Lung microvascular endothelial cell (primary cell): ENCODE measurements at places on chromosomes 5 and 9.
A peak's percentile ranks its signal among the peaks of the same experiment; 100 is the strongest.

DNA sequence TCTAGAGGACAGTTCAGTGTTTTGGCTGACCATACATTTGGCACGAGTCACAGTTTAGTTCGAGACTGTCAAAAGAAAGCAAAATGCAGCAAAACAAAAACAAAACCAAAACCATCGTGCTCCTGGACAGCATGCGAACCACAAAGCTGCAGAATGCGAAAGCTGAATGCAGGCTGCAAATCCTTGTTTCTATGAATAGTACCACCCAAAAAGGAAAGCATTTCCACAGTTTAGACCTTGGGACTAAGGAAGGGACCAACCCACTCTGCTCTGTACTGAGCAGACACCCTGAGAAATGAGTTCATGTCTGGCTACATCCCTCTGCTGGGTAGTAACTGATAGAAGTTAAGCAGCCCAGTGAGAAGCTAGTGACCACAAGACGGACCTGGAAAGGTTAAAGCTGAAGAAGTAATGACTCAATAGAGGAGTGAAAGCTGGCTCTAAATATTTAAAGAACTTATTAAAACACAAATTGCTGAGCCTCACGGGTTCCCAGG lies 3.9 kb downstream of the GCNT4 start:
- DNase-seq, result no peak

DNA sequence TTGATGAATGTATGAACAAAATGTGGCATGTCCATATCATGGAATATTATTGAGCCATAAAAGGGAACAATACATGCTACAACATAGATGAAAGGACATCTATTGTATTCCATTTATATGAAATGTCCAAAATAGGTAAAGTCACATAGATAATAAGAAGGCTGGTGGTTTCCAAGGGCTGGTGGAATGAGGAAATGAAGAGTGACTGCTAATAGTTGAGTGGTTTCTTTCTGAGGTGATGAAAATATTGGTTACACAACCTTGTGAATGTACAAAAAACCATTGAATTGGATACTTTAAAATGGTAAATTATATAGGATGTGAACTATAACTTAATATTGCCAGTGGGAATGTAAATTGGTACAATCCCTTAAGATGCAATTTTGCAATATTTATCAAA lies 5.2 kb downstream of the ARSB start:
- DNase-seq, result no peak

- peak; percentile 35 for DNase-seq
Measured at GRCh38 chr9:14256588-14256987, 57.4 kb downstream of the NFIB start.

DNA sequence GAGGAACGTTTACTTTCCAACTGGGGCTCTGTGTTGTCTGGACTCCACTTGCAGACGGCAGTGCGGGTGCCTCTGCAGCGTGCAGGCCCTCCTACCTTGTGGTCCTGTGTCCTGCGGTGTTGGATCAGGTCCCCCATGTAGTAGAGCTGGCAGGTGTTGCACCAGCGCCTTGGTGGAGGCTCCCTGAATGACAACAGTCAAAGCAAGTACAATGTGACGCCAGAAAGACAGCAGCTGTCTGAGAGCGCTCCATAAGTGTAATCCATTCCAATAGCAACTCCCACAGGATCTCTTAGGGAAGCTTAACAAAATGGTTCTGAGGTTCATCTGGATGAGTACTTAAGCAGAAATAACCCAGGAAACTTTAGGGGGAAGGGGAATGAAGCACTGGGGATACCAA lies 9.9 kb downstream of the BBLN start:
- no peak for DNase-seq

DNA sequence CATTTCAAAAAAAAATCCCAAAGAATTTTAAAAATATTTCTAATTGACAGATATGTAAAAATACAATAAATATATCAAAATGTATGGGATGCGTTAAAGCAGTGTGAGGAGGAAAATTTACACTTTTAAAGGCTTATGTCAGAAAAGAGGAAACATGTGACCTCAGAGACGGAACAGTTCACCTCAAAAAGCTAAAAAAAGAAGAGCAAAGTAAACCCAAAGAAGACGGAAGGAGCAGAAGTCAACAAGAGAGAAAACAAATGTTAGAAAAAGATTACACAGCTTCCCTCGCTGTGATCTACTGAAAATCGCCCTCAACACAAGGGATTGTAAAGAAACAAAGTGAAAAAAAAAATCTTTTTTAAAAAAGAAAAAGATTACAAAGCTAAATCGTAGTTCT lies 186.9 kb downstream of the AUH start:
- no peak for DNase-seq

GRCh38 chr5:42991404-42992087 lies 48.6 kb downstream of the ANXA2R start:
- peak; percentile 62 for DNase-seq

GRCh38 chr5:10452768-10453331 lies 11.2 kb downstream of the ROPN1L start:
- DNase-seq, result peak; percentile 94

DNA sequence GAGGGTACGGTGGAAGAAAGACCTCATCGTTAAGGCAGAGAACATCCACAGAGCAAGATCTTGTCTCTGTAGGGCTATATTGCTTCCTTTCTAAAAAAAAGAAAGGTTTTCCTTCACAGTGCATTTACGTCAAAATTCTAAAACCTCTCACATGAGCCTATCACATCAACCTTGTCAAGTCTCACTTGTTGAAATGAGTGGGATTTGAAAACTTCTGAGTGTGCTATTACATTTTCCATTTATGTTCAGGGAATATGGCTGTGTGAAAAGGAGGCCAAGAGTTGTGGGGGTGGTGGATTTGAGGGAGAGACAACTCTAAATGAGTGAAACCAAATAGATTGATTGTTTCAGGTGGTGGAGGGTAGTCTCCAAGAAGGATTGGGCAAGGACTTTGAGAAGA lies 147.1 kb upstream of the MPDZ start:
- no peak for DNase-seq

- peak; percentile 77 for DNase-seq
Measured at GRCh38 chr9:16133556-16134227, 580.8 kb downstream of the CCDC171 start.

- DNase-seq, result no peak
Measured at GRCh38 chr5:132203464-132203818, 24.2 kb downstream of the P4HA2 start.

- no peak for DNase-seq
Measured at GRCh38 chr5:137263371-137264005, 235.6 kb downstream of the SPOCK1 start.

GRCh38 chr9:28163619-28164018 lies 590.3 kb upstream of the C9orf72 start:
- no peak for DNase-seq

GRCh38 chr9:98231770-98232478 lies 23.5 kb downstream of the TBC1D2 start:
- DNase-seq, result peak; percentile 83

DNA sequence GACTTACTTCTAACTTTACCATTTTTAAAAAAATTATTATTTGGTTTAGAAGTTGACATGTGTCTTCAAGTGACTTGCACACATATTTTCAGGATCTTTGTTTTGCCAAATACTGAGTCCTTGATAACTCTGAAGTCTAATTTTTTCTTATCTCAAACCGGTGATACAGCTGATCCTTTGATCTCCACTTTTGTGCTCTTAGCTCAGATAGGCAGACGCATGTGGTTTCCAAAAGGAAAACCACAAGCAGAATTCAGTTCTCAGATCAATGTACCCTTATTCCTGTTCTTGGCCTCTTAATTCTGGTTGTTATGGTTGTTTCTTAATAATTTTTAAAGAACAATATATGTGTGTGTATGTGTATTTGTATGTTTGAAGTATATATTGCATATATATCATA lies 238.3 kb upstream of the EDIL3 start:
- DNase-seq, result no peak

GRCh38 chr9:70534061-70534460 lies 119.6 kb upstream of the KLF9 start:
- peak; percentile 88 for DNase-seq

- DNase-seq, result no peak
Measured at GRCh38 chr9:2127486-2127885, 112.3 kb downstream of the SMARCA2 start.

GRCh38 chr9:129125478-129125877 lies 14.3 kb downstream of the PTPA start:
- no peak for DNase-seq

GRCh38 chr9:116796669-116797068 lies 109.6 kb downstream of the TRIM32 start:
- DNase-seq, result no peak
